Activated CD8-positive, alpha-beta memory T cell treated with anti-CD3 and anti-CD28 coated beads, Interleukin-2, amount 50 U/mL, for 48 hours (primary cell): ENCODE measurements at places on chromosomes 5 and 9.

GRCh38 chr5:139709582-139710318 lies 61.6 kb downstream of the CXXC5 start:
- peak; percentile 60 for DNase-seq

DNA sequence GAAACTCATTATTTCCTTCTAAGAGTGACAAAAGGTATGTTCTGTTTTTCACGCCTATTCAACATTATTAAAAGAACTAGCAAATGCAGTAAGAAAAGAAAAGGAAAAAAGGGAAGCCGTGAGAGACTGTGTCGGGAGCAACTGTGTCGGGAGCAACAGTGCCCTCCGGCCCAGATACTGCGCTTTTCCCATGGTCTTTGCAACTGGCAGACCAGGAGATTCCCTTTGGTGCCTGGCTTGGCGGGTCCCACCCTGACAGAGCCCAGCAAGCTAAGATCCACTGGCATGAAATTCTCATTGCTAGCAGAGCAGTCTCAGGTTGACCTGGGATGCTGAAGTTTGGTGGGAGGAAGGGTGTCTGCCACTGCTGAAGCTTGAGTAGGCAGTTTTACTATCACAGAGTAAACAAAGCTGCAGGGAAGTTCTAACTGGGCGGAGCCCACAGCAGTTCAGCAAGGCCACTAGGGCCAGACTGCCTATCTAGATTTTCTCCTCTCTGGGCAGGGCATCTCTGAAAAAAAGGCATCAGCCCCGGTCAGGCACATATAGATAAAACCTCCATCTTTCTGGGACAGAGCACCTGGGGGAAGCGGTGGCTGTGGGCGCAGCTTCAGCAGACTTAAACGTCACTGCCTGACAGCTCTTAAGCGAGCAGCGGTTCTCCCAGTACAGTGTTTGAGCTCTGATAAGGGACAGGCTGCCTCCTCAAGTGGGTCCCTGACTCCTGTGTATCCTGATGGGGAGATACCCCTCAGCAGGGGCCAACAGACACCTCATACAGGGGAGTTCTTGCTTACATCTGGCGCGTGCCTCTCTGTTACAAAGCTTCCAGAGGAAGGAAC lies 1237.4 kb upstream of the CDH18 start:
- no peak for DNase-seq

DNA sequence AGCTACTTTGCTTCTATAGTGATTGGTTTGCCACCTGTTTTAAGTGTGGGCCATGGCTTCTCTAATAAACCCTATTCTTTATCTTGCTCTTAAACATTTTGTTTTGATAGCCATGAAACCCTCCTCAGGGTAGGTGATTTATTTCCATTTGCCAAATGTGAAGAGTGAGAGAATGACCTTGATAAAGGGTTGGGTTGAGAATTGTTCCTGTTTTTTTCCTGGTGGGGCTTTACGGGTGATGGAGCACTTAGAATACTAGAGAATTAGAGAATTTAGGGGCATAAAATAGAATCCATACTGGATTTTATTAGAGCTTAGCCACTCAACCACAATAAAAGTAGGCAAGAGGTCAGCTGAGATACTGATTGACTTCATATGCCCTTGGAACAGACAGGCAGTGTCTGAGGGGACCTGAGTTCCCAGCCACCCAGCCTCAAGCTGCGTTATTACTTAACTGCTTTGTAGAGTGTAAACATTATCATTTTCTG lies 68.9 kb downstream of the COMMD10 start:
- no peak for DNase-seq

GRCh38 chr5:131751506-131751905 lies 45.3 kb downstream of the FNIP1 start:
- no peak for DNase-seq

GRCh38 chr9:6150483-6150882 lies 65.1 kb upstream of the IL33 start:
- no peak for DNase-seq

- no peak for DNase-seq
Observed at GRCh38 chr5:26569241-26569928, 469.0 kb downstream of the CDH9 start.

DNA sequence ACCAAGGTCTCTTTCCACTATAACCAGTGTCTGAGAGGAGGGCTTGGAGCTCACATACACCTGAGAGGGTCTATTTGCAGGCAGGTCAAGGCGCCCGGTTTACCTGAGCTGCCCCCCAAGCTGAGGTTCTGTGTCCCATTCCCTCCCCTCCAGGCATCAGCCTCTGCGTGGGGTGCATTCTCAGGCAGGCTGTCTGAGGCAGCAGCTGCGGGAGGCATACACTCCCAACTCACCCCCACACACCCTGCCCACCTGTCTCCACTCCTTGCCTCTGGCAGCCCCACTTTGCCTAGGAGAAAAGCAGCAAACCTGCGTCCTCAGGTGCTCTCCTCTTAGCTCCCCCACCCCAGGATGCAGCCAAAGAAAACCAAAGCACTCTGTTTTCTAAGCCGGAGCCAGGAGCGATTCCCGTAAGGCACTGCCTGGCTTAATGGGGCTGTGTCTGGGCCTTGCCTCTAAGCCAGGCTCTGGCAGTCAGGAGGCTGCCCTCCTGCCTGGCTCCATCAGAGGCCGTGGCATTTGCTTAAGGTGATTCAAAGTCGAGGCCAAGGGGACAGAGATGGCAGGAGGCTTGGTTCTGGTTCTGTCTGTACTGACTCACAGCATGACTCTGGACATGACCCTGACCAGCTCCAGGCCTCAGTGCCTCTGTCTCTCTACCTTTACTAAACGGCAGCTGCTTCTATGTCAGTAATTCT lies 139.2 kb upstream of the TRIM32 start:
- no peak for DNase-seq

- no peak for DNase-seq
Observed at GRCh38 chr5:143011585-143011984, 241.4 kb downstream of the ARHGAP26 start.

- no peak for DNase-seq
Observed at GRCh38 chr9:2263111-2263510, 248.0 kb downstream of the SMARCA2 start.

GRCh38 chr5:178123966-178124925 lies 6.6 kb upstream of the RMND5B start:
- DNase-seq = no peak

DNA sequence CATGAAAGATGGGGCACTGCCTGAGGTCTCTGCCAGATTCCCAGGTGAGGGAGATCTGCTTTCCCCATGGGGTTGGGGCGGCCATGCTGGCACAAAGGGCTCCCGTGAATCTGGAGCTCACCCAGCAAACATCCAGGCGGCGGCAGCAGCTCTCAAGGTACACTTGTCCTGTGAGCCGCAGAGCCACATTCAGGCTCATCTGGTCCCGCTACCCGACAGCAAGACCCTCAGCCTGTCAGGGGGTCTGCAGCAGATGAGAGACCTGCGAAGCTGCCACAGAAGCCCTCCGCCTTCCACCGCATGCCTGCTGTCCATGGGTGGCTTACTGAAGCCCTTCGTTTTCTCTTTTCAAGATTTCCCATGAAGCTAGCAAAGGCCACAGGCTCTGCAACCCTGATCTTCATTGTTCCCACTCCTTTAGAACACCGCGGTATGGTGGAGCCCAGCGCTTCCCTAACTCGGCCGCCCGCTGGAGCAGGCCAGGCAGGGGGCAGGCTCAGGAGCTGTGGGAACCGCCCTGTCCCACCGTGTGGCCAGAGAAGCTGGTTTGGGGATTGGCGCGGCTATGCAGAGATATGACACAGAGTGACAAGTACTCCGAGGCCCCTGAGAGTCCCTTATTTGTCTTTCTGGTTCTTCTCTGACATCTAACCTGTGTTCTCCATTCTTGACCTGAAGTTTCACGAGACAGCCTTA lies 8.8 kb downstream of the LRRC14B start:
- DNase-seq = no peak

DNA sequence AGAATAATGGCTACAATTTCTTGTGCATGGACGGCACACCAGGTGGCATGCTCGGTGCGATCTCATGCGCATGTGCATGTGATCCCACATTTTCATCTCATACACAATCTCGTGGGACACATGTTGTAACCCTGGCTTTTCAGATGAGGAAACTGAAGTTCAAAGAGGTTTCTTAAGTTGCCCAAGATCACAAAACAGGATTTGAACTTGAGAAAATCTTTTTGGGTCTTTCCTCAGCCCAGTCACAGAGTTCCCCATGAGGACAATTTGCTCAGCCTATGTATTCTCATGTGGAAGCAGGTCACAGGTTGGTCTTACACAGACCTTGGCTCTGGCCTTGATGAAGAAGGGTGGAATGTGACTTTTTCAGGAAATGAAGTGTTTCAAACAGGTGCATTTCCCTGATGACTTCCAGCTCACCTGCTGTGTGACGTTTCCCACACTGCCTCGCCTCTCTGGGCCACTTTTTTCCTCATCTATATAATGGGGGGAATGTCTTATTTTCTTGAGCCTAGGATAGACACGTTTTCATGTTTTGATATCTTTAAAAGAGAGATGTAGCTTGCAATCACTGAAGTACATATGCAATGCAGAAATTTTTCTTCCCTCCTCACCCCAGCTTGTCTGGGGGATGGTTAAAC lies 7.1 kb upstream of the ORM1 start:
- no peak for DNase-seq

DNA sequence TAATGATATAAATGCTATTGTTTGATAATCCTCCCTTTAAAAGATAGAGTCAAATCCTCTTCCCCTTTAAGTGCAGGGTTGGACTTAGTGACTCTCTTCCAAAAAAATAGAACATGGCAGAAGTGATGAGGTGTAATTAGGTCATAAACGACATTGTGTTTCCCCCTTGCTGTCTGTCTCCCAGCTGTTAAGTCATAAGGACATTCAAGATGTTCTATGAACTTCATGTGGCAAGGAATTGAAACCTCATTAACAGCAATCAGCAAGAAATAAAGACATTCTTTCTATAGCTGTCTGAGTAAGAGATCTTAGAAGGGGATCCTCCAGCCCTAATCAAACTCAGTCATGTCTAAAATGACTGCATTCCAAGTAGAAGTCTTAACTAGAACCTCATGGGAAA lies 3.3 kb upstream of the SLC25A46 start:
- DNase-seq = no peak

DNA sequence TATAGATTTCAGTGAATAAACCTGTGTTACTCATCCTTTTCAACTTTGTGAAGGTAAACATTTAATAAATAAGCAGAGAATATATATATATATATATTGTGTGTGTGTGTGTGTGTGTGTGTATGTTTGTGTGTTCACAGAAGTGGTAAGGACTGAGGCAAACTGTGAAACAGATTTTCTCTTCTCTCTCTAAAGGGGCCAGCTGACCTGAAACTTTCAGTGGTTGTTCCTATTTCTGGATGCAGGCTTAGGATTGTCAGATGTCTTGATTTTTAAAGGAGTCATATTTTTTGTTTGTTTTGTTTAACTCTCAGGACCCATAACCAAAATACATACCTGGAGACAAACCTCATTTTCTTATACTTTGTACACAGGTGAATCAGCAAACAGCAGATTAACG lies 714.9 kb upstream of the MEF2C start:
- no peak for DNase-seq

GRCh38 chr5:72109625-72110024 lies 2.4 kb downstream of the MAP1B start:
- DNase-seq = no peak

DNA sequence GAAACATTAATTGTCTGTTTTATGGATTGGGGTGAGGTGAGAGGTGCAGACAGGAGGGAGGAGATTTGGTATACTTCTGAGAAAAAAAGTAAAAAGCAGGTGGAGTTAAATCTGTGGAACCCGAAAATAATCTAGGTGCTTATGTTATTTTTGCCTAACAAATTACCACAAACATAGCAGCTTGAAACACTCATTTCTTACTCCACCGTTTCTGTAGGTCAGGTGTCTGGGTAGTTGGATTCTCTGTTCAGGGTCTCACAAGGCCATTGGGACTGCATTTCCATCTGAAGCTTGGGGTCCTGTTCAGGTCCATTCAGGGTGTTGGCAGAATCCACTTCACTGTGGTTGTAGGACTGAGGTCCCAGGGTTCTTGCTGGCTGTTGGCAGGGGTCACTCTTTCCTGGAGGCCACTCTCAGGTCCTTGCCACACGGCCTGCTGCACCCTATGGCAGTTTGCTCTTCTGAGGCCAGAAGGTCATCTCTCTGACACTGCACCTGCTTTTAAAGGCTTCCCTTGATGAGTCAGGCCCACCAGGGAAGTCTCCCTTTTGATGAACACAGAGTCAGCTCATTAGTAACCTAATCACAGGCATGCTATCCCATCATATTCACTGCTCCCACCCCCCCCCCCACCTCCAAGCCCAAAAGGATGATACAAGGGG lies 82.2 kb downstream of the TRIO start:
- DNase-seq = no peak

- no peak for DNase-seq
Observed at GRCh38 chr5:155833287-155833686, 493.7 kb upstream of the SGCD start.

- no peak for DNase-seq
Observed at GRCh38 chr5:112366987-112367386, 52.1 kb downstream of the EPB41L4A start.

GRCh38 chr5:107251151-107251550 lies 419.6 kb downstream of the EFNA5 start:
- no peak for DNase-seq

DNA sequence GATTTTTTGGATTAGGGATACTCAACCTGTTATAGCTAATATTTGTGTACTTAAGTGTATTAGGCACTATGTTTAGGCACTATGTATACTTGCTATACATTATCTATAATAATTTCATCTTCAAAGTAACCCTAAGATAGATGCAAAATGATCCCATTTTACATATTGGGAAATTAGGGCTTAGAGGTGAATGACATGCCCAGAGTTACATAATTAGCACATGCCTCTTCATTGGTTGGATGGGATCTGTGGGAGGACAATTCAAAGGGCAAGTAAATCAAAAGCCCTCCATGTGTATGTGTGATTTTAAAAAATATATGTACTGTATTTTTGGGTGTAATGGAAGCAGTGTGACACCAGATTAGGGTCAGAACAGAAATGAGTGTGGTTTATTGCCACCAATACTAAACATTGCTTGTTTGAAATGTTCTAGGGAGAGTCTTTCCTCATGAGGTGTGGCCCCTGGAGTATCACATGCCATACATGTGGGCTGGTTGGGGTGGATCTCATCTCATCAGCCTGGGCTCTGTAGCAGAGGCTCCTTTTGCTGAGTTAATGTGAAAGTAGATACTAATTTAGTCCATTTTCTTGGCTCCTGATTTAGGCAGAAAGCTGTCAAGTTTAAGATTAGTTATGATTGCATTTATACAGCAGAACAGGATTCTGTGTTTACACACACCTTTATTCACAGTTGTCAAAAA lies 5.5 kb downstream of the C9orf85 start:
- no peak for DNase-seq
